Gastroesophageal sphincter (tissue), 4 donors: ENCODE measurements at places on chromosomes 3 and 15. TPM values are rescaled to one million over a fixed set of nuclear protein-coding genes. Genes with fewer than 3 reads are reported as not detected.

The PLA2G4B gene
- 3.9 TPM for total RNA-seq

The PLOD2 gene
- total RNA-seq, result 78.4 TPM

The PRTG gene
- total RNA-seq, result 1.0 TPM

The CHRNA7 gene
- 2.5 TPM for total RNA-seq

The MAPKAPK3 gene
- 30.2 TPM for total RNA-seq

The STAC gene
- total RNA-seq, result 3.1 TPM

The SLC25A36 gene
- total RNA-seq, result 73.8 TPM

The GLDN gene
- total RNA-seq, result 3.9 TPM

The NEO1 gene
- 32.2 TPM for total RNA-seq

The OIP5 gene
- total RNA-seq, result 0.40 TPM

The TMEM212 gene
- not detected for total RNA-seq

The ARRDC4 gene
- 106 TPM for total RNA-seq

- ATAC-seq, result no peak
Measured at GRCh38 chr3:25962255-25962654, 172.4 kb downstream of the OXSM start.

DNA sequence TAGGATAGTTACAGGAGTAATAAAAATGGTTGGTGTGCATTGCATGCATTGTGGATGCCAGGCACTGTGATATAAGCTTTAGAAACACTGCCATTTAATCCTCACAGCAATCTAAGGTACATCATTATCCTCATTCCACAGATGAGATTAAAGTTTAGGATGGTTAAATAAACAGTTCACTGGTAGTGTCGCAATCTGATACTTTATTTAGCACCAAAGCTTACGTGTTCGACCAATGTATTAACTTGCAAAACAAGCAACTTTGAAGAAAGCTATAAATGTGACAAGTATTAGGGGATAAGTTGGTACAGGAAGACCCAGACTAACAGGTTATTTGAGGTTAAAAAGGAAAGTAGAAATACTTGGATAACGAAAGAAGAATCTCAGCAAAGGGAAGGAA lies 150.5 kb upstream of the ZNF385D start:
- no peak for ATAC-seq

- ATAC-seq, result no peak
Measured at GRCh38 chr3:126612479-126613205, 42.3 kb downstream of the TXNRD3 start.

DNA sequence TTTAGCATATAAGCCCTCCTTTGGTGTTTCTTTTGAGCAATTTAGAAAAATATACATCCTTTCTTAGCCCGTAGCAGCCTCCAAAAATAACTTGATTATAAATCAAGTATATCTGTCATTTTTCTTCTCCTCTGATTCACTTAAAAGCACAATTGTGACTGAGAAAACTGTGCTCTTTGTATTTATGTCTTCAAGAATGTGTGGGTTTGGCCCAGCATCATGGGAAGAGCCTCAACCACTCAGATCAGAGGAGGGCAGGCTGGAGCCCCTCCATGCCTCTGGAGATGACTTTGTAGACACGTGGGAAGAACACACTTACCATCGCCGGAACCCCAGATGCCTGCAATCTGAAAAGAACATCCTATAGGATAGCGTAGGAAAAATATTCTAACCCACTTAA lies 123.8 kb upstream of the FEZF2 start:
- no peak for ATAC-seq

- no peak for ATAC-seq
Measured at GRCh38 chr3:131849616-131850015, 185.2 kb downstream of the CPNE4 start.

DNA sequence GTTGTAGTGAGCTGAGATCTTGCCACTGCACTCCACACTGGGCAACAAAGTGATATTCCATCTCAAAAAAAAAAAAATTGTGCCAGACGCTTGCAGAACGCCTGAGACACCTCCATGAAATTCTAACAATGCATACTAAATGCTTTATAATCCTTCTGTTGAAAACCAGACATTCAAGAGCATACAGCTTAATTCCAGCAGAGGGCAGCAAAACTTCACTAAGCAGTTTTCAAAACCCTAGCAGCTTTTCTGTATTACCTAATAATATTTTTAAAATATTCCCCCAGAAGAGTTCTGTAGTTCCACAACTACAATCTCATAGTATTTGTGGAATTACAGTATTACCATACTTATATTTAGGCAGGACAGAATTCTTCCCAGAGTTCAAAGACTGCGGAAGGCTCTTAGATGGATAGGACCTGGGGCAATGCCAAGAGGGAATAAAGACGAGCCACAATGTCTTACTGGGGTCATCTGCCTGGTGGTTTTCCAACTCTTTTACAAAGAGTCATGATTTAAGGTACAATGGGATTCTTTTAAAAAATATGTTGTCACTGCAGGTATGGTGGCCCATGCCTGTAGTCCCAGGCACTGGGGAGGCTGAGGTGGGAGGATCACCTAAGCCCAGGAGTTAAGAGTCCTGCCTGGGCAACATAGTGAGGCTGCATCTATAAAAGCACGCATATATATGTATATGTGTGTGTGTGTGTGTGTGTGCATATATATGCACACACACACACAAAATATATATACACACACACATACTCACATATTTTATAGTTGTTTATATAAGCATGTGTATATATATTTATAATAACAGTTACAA lies 19.6 kb upstream of the TASOR start:
- ATAC-seq, result peak; percentile 71

- no peak for ATAC-seq
Measured at GRCh38 chr15:97966924-97967620, 6.6 kb downstream of the ARRDC4 start.

DNA sequence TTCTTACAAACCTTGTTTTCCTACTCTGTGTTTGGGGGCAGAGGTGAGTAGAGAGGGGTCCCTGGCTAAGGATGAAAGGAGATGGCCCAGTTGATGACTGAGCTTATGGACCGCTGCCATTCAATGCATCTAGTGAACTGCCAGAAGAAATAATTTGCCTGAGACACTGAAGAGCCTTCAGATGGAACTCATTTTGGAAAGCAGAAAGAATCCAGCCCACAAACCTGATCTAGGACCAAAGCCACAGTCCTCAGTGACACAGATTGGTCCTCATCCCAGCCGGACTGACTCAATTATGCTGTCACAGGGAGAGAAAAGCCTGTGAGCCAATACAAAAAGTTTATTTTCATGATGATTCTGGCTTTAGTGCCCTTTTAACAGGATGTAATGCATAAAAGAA lies 82.7 kb downstream of the CD47 start:
- ATAC-seq, result no peak

- ATAC-seq, result no peak
Measured at GRCh38 chr15:71082803-71083202, 32.5 kb upstream of the THSD4 start.

DNA sequence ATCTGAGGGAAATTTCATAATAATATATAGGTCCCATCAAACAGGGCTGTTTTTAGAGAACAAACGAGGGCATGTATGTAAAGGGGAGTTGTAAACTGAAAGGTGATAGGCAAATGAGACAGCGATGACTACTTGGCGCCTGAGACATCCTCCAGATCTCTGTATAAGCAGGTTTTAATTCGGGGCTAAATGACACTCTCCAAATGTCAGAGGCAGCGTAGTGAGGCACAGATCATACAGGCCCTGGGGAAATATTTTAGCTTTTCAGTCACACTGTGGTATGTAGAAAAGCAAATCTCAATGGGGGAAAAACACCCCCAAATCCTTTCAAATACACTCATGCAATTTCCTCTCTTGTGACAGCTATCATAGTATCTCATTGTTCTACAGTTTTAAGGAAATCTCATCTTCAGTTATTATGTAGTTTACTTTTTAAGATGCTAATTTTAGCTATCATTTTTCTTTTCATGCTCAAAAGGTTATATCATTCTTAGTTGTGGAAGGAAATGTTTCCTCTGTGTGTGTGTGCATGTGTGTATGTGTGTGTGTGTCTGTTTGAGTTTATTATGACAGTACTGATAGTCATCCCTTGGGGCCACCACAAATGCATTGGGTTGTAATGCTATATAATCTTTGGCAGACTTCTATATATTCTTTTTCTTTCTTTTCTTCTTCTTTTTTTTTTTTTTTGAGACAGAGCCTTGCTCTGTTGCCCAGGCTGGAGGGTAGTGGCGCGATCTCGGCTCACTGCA lies 1.1 kb downstream of the TPRG1 start:
- no peak for ATAC-seq

DNA sequence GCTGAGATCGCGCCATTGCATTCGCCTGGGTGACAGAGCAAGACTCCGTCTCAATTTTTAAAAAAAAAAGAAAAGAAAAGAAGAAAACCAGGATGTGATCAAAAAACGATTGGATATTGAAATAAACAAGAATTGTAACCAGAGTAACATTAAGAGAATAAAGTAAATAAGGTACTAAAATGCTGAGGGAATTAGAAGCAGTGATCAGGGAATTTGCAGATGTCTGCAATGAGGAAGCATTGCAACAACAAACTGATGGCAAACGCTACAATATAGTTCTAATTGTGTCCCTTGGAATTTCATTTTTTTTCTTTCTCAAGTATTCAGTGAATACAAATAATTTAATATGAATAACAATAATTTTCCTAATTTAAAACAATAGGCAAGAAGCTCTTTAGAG lies 1077.5 kb downstream of the TBL1XR1 start:
- ATAC-seq, result no peak

DNA sequence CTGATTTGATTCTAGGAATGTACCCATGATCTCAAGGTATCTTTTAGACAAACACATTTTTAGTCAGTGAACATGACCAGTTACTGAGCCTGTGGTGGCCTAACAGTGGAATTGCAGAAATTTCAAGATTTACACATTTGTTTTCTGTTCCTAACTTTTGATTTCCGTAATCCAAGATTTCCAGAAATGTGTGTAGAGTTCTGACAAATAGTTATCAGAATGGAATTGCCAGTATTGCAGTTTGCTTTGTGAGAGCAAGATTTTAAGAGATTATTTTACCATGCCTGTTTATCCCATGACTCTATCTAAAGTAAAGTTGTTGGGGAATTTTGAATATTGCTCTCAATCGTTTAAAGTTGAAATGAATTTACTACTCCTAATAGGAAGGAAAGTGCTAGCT lies 11.7 kb upstream of the UTS2B start:
- no peak for ATAC-seq

DNA sequence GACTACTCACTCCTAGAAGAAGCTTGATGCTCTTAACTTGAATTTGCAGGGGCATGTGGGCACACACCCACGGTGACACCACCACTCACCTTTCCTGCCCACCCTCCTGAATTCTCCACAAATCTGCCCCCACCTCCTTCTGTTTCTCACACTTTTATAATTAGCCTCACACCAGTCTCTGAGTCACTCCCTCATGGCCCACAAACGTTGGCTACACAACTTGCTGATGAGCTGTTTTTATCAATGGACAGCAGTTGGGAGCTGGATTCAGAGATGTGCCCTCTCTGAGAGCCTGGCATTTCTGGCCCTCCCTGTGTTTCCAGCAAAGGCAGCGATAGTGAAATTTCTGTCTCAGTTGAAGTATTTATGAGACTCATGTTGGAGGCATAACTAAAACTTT lies 1.3 kb downstream of the COLQ start:
- ATAC-seq, result no peak
